ENCODE measurements at places on chromosomes 2 and 18.

DNA sequence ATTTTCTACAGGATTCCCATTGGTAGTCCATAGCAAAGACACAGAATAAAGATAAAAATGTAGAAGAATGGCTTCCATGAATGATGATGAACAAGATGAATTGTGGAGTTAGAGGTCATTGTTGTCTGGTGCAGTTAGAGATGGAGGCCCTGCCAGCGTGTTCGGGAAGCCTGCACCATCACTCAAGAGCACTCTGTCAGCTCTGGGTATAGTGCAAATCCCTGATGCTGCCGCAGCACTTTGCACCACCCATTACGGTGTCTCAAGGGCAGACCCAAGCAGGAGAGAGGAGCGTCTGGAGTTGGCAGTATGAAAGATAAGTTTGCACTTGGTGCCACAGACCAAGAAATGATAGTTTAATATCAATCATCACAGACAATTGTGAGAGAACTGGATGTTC is 181.6 kb upstream of the CHST9 start:
- DNase-seq, result no peak

DNA sequence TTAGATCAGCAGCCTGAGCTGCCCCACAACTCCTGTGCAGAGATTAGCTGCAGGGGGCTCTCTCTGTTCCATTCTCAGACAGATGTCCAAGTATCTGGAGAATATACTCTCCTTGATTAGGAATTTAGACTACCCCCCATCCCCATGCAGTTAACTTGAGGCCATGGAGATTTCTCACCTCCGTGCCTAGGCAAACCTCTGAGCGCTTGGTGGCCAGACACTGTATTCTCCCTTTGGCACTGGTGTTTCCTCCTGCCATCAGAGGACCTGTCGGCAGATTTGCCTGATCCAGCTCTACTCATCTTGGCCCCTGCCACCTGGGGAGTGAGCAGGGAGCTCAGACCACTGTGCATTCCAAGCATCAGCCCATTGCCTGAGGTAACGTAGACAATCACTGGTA is 48.3 kb downstream of the ZNF804A start:
- DNase-seq, result no peak

- no peak for DNase-seq
Observed at GRCh38 chr18:79242246-79242645, 153.5 kb upstream of the NFATC1 start.

DNA sequence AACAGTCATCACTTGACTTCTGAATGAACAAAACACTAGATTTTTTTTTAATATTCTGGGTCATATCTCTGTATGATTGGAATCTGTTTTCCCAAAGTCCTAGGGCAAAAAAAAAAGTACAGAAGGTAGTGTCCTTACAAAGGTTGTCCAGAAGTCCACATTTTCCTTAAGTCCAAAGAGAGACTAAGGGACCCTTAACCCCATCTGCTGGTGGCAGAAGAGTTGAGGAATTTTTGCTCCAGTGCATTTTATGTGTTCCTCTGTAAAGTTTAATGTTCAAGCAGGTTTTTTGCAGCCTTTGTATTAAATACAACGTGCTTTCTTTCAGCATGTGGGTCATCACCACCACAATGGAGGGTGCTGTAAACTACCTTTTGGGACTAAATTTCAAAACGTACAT is 215.9 kb downstream of the SP3 start:
- peak; percentile 17 for DNase-seq

DNA sequence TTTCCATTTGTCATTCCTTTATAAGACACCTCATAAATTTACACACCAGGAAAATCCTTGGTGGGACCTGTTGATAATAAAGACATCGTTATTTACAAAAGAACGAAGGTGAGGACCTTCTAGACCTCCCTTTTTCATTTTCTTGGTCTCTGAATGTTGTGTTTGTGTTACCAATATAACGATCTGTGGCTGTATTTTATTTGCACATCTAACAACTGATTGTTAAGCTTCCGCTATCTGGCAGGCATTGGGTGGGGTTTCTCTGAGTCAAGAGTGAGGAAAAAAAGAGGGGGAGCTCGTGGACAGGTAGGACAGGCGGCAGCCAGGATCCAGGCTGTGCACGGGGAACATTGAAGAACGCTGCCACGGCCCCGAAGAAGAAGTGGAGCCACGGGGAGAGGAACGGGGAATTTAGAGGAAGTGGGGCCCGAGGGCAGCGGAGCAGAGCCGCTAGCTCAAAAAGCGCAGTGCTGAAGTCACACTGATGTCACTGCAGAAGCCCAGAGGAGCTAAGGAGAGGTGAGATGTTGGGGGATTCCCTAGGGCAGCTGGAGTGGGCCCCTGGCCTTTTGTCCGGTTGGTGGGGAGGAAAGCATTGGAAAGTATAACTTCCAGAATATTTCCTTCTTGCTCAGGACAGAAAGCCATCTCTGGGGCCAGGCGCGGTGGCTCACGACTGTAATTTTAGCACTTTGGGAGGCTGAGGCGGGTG is 20.9 kb upstream of the DNMT3A start:
- DNase-seq, result no peak

DNA sequence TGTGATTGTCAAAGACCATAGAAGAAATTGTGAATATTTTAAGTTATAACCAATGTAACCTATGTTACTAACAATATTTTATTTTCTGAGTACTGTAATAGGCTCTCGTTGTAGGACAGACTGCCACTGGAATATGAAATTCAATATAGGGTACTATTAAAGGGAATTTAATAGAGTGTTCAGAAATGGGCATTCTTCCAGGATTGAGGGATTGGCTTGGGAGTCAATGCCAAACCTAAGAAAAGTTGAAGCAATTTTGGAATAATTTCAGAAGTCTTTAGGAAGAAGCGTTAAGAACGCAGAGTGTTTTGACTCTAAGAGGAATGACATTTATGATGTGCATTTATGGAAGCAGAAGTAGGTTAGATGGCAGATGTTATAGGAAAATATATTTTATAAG is 79.0 kb downstream of the ACVR2A start:
- DNase-seq, result no peak

- no peak for DNase-seq
Observed at GRCh38 chr2:43343573-43344304, 117.3 kb upstream of the ZFP36L2 start.

DNA sequence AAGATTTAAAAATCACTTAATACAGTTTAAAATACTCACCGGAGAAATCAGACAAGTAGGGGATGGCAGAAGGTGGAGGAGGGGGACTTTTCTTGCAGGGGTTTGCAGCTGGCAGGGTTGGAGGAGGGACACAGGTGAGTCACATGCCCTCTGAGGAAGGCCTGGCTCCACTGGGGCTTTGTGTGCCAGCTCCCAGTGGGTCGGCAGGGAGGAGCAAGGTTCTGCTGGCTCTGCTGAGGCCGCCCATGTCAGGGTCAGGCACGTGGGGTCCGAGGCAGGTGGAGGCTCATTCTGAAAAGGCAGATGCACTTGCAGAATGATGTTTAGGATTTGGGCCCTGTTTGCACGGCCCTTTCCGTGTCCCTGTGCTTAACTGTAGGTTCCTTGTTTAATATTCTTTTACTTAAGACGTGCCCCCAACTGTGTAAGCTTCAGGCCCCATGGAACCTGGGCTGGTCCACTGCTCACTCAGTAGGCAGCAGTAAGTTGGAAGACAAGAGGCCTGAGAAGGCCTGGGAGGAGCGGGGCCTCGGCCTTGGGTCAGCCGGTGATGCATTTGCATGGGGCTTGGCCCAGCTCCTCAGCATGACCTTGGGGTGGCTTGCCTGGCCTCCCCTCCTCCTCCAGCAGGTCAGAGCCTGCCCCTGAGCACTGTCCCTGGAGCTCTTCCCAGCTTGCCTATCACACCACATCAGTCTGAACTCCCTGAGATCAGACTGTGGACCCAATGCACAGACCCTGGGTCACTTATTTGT is 141.0 kb downstream of the GLI2 start:
- DNase-seq, result no peak

- DNase-seq, result no peak
Observed at GRCh38 chr18:36406805-36407204, 109.3 kb downstream of the FHOD3 start.

GRCh38 chr2:127559454-127559853 is 24.0 kb downstream of the MYO7B start:
- no peak for DNase-seq

- no peak for DNase-seq
Observed at GRCh38 chr2:119699016-119699606, 20.1 kb downstream of the TMEM177 start.

DNA sequence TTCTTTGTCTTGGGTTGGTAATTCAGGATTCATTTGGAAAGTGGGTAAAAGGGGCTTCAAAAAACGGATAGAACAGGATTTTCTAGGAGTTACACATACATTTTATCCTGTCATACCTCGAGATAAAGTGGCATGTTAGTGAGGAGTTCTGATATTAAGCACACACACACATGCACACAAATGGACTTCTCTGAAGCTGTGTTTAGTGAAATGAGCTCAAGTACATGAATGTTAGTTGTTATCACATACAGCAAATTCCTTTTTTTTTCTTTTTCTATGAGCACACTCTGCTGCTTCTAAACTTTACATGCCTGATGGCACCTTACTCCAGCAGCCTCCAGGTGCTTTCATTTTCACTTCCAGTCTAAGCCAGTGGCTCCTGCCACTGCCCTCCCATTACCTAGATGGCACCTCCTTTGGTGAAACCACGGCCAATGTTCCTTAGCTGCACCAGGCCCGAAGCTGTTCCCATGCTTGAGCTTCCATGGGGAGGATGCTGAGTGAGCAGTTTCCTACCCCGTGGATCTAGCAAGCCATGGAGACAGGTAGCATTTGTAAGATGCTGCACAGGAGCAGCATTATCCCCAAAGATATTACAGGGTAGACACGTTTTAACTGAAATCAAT is 49.7 kb downstream of the STAT1 start:
- no peak for DNase-seq

DNA sequence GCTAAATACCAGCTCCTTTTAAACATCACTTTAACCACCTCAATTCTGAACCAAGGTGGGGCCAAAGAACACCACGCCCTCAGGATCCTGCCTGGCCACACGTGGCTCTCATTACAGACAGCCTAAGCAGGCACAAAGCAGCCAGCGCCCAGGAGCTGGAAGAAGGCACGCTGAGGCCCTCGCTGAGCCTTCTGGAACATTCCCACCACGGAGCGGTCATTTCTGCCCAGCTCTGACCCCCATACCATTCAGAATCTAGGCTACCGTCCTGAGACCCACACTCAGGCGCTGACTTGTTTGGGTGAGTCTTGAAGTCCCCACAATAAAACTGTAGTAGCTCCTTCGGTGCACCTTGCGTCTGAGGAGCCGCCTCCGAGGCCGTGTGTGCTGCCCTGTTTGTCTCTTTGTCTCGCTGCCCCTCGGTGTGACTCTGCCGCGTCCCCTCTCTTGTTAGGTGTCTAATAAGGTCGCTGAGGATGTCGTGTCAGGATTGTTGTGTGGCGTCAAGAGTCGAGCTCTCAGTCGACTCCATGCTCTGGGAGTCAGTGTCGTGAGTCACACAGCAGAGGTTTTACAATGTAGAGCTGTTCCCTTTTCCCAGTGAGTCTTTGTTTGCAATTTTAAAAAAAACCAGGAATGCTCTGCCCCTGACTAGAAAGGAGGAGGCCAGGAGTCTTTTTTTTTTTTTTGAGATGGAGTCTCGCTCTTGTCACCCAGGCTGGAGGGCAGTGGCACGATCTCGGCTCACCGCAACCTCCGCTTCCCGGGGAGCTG is 242.4 kb downstream of the KLHL29 start:
- no peak for DNase-seq

DNA sequence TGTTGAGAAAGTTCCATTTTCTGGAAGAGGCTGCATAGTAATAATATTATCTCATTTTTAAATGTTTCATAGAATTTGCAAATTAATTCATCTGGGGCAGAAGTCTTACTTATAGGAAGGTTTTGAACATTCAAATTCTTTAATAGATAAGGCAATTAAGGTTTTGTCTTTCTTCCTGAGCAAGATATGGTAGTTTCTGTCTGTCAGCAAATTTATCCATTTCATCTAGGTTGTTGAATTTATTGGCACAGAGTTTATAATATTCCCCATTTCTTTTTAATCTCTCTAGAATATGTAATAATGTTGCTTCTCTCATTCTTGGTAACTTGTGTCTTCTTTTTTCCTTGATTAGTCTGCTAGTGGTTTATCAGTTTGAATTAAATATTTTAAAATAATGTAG is 90.2 kb upstream of the EPB41L5 start:
- no peak for DNase-seq

DNA sequence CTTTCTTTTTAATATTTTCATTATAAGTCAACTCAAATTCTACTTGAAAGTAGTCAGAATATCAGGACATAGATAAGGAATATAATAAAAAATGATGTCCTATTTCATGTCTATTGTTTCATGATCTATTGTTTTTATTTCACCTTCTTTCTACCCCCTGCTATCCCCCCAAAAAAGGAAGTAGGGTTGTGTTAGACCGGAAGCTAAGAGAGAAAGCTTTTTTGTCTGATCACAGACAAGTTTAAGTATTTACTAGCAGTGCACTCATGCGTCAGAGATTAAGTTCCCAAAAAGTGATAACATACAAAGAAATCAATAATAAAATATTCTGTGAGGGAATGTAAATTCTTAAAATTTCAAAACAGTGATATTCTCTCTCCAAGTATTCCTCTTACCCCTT is 447.1 kb upstream of the CNTNAP5 start:
- DNase-seq, result no peak

Data from right kidney (tissue), 9 donors.